ENCODE measurements at places on chromosomes 7 and 10. TPM values are rescaled to one million over a fixed set of nuclear protein-coding genes. Genes with fewer than 3 reads are reported as not detected.

Gene SFTPA1
- 10,352 TPM for total RNA-seq

Gene H2BK1
- total RNA-seq = not detected

Gene MINDY4
- 13.8 TPM for total RNA-seq

DNA sequence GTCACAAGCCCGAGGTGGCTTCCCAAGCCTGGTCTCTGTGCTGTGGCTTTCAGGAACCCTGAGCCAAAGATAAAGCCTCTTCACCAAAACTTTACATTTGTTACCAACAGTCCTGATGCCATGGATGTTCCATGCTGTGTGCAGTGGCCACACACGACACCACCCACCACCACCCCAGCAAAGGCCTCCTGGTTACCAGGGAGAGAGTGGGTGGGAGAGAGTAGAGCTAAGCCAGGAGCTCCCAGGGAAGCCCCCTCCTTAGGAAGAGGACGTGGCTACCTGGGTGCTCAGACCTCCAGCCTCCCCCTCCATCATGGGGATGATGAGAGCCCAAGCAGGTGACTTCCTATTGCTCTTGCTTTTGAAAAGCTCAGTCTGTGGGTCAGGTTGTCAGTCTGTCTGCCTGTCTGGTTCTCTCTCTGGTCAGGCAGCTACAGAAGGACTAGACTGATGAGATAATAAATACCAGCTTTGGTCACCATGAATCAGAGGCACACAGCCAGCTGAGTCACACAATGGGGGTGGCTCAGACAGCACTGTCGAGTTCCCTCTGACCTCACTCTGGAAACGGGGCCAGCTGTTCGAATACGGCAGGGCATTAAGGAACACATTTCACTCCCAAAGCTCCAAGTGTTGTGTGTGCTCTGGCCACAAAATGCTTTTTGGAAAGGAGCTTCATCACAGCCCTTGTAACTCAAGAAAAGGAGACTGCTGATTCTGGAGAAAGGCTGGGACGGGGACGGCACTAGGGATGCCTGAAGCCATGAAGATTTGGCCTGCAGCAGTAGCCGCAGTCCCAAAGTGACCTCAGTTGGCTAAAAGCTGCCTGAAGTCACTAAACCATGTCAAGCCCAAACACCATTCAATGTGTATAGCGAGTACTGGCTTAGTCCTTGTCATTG, 166.0 kb downstream of the FANK1 start:
- peak; percentile 66 for DNase-seq
- peaks cover 15% of the 10 kb centered on the region for H3K4me1 ChIP-seq
- H3K27ac ChIP-seq = no peak overlapping the region
- no peaks in the 10 kb centered on the region for H3K27me3 ChIP-seq
- no peak overlapping the region for H3K4me3 ChIP-seq

DNA sequence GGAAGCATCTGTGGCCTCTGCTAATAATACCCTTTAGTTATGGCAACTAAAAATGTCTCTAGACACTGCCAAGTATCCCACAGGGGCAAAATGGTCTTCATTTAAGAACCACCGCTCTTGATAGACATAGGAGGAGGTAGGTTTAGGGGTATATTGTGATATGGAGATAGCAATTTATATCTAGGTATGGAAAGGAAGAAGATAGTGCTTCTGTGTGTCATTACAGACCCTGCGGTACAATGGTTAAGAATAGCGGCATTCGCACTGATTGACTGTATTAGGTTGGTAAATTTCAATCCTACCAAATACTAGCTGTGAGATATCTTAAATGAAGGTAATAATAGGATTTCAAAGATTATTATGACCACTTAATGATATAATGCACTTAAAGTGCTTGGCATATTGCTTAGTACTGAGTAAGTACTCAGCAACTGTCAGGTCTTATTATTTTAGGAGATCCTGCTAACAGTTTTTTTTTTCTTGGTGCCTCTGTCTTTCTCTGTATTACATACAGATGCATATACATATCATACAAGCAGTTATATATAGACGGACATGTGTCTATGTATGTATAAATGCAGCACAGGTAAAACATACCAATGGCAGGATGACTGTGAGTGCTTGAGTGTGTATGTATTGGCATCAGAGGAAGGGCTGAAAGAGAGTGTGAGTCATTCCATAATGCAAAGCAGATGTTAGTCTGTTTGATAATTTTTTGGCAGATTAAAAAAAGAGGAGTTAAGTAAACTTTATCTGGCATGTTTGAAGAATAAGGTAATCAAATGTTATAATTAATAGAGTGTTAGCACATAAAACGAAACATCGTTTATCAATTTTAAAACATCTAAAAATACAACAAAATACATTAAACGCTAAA, 50.0 kb upstream of the ITGB8 start:
- H3K36me3 ChIP-seq = no peaks in the 10 kb centered on the region
- no peak overlapping the region for H3K27ac ChIP-seq
- DNase-seq = no peak
- H3K4me3 ChIP-seq = no peak overlapping the region

DNA sequence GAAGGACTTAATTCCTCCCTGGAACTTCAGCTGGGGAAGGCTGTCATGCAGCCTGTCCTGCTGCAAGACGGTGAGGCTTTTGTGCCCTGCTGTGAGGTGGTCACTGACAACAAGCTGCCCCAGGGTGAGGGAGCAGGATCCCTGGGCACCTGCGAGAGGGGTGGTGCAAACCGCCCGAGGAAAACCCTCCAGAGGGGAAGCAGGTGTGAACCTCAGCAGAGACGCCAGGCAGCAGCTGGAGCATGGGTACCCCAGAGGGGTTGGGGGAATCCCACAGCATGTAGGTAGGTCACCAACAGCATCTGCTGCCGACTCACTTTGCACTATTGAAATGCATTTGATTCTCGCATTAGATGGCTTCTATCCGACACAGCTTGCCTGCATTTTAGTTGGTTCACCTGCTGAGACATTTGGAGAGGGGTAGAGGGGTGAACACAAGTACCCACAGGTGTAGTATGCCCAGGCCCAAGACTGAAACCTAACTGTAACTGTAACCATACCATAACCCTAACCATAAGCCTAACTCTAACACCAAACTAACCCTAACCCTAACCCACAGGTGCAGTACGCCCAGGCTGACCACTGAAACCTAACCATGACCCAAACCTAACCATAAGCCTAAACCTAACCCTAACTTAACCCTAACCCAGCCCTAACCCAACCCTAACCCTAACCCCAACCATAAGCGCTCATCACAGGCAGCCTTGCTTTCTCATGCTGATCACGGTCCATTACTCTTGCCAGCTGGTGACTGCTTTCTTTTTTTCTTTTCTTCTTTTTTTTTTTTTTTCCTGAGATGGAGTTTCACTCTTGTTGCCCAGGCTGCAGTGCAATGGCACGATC, 85.9 kb downstream of the ELFN1 start:
- H3K4me1 ChIP-seq = no peaks in the 10 kb centered on the region
- H3K4me3 ChIP-seq = no peak overlapping the region
- H3K36me3 ChIP-seq = no peaks in the 10 kb centered on the region
